Neuronal stem cell (in vitro differentiated cells): ENCODE measurements at places on chromosomes 6 and 20.

DNA sequence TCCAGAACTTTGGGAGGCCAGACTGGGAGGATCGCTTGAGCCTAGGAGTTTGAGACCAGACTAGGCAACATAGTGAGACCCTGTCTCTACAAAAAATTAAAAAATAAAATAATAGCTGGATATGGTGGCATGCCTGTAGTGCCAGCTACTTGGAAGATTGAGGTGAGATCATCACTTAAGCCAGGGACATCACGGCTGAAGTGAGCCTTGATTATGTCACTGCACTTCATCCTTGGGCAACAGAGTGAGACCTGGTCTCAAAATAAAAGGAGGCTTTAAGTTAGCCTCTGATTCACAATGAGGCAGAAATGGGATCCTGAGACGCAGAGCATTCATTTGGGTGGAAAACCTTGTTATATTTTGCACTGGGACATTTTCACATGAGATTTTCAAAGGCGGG lies 57.0 kb downstream of the TULP4 start:
- DNase-seq: no peak

DNA sequence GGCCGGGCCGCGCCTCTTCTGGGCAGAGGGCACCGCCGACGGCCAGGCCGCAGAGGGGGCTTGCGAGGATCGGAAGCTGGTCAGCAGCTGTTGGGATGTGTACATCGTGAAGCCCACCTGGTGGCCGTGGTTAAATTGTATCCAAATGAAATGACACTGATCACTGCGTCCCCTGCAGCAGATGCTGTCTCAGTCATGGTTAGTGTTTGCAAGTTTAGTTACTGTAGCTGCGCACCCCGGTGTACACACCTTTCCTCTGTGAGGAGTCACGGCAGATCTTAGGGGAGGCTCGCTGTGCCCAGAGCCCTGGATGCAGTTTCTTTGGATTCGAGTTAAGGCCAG lies 653 bp downstream of the NAA20 start:
- DNase-seq: no peak

DNA sequence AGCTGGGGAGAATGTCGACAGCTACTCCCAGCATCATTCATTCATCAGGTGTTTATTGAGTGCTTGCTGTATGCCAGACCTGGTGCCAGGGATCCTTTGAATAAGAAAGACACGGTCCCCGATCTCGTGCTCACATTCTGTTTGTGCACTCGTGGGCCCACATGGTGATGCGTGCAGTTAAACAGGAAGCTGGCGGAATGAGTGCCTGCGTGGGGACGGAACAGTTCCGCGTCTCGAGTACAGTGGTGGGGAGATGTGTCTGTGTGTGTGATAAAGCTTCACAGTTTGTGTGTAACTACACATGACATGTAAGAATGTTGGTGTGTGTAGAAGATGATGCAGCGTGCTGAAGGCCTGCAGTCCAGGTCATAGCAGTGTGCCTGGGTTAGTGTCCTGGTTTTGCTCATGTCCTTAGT lies 6.5 kb downstream of the RBM38 start:
- DNase-seq: no peak

GRCh38 chr20:32289661-32290431 lies 12.4 kb downstream of the KIF3B start:
- DNase-seq: no peak

DNA sequence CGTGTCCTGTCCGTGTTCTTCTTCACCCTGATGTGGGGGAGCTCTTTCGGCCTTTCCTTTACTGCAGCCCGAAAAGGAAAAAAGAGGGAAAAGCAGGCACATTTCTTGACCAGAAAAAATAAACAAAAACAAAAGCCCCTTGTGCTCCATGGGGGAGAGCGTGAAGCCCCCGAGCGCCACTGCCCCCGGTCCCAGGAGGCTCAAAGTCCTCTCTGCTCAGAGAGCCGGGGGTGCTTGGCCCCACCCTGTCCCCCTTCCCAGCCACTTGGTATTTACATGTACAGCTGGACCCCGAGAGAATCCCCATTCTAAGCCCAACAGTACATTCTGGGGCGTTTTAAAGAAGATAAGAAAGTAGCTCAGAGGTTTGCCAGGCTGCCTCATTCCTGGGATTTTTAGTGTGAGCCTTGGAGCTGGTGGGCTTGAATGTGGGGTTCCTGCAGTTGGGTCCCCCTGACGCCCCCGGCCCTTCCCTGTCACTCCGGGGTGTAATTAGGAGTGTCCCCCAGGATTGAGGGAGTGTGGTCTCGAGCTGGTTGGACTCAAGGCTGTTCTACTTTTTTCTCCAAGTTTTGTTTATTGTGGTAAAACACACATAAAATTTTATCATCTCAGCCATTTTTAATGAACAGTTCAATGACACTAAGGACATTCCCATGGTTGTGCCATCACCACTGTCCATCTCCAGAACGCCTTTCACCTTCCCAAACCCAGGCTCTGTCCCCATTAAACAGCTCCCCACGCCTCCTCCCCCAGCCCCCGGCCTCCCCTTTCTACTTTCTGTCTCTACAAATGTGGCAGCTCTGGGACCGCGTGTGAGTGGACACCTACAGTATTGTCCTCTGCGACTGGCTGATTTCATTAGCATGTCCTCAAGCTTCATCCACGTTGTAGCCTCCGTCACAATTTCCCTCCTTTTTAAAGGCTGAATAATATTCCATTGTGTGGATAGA lies 55.7 kb upstream of the BHLHE23 start:
- DNase-seq: no peak

DNA sequence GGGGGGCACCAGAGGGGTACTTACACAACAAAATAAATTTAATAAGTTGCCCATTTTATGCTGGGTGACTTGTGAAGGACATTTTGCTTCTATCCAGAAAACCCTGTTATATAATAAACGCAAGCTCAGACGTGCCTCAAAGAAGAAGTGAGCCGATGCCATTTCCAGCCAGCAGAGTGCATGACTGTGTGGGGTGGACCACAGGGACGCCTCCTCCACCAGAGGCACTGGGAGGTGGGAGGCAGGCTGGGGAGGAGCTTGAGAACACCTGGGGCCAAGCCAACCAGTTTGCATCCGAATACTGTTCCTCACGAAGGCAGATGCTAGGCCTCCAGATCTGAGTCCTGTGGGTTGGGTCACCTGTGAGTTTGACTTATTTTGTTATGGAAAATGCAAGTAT lies 363.8 kb downstream of the RNGTT start:
- DNase-seq: no peak

GRCh38 chr6:37714836-37715420 lies 17.2 kb upstream of the MDGA1 start:
- DNase-seq: no peak

DNA sequence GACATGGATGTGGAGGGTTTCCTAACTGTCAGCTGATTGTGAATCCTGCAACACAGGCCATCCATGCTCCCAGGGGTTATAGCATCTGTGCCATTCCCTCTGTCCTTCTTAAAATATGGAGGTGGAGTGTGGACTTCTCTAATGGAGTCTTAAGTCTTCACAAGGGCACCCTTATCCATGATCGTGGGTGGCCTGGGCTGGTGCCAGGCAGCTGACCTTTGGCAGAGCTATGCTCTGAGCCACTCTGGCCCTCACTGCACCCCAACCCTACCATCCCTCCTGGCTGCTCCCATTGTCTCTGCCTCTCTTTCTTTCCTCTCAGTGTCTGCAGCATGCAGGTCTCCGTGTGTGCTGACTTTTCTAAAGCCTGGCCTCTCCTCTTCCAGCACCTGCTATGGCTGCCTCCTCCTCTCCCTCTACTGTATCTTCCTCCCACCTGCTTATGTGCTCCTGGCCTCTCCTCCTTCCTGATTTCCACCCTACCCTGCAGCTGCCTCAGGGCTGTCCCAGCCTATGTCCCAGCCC lies 11.2 kb upstream of the PCMTD2 start:
- no peak for DNase-seq

DNA sequence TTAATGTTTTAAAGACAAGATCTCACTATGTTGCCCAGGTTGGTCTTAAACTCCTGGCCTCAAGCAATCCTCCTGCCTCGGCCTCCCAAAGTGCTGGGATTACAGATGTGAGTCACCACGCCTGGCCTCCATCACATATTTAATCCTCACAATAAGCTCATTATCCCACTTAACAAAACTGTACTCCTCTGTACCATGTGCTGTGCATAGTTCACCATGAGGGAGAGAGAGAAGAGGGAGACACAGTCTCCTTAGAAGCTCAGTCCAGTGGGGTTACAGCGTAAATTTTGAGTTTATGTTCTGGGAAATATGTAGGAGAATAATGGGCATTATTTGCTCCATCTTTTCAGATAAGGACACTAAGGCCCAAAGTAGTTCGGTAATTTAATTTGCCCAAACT lies 7.9 kb upstream of the CPNE5 start:
- DNase-seq: no peak
